ENCODE measurements at places on chromosomes 11 and 22. TPM values are rescaled to one million over a fixed set of nuclear protein-coding genes. Genes with fewer than 3 reads are reported as not detected.

GRCh38 chr11:13126430-13126829, 117.3 kb downstream of the RASSF10 start:
- DNase-seq: no peak

DNA sequence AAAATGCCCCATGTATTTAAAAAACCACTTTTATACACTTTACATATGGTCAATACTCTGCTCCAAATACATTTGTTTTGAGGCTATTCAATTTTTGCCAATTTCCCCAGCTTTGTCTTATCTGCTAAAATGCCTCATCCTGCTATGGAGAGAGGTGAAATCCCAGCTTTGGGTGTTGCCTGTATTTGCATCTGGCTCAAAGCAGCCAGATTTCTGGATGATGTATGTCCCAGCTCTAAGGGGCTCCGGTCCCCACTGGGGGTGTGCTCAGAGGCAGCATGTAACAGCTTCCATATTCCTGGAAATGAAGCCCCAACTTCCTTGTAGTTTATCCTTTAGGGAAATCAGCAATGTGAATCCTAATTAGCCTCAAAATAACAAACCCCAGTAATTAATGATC, 59.5 kb downstream of the WT1 start:
- no peak for DNase-seq

DNA sequence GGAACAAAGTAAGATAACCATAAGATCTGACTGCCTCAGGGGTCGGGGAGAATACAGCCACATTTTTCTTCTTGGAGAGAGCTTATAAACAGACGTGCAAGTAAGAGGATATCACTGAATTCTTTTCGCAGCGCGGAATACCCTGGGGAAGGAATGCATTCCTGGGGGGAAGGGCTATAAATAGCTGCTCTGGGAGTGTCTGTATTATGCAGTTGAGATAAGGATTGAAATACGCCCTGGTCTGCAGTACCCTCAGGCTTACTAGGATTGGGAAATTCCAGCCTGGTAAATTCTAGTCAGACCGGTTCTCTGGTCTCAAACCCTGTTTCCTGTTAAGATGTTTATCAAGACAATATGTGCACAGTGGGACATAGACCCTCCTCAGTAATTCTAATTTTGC, 1491.7 kb upstream of the RAG2 start:
- no peak for DNase-seq

The SMTNL1 gene
- total RNA-seq: not detected

DNA sequence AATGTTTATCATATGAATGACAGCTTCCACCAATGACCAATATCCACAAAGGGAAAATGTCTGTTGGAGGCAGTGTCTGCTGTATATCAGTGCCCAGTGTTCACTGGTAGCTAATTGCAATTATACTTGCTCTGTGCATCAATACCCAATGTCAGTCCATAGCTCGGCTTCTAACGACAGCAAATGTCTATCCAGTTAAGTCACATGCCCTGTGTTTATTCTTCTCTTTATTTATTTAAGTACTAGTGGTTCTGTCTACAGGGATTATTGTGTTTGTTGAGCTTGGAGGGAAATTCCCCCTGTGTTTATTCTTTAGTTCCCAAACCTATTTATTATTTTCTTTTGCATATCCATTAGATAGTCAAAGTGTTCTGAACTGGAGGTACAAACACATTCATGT, 18.6 kb downstream of the TSKU start:
- DNase-seq: no peak

DNA sequence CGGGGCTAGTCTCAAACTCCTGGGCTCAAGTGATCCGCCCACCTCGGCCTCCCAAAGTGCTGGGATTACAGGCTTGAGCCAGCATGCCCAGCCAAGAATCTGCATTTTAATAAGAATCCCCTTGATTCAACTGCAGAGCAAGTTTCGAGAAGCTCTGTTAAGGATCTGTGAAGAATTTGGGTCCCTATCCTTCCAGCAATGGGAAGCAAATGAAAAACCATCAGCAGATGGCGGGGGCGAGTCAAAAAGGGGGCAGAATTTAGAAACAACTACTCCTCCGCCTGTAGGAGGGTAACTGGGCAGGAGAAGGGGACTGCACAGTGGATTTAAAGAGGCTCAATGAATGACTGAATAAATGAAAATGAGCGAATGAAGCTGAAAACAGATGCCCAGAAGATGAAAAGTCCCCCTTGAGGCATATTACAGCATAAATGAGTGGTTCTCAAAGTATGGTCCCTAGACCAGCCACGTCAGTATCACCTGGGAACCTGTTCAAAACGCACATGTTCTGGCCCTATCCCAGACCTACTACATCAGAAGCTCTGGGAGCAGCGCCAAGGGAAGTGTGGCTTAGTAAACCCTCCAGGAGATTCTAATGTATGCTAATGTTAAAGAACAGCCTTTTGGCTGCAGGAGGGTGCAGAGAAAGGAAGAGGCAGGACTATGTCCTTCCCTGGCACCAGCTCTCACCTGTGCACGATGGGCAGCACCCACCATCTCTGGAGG, 15.0 kb downstream of the VWCE start:
- DNase-seq: no peak

DNA sequence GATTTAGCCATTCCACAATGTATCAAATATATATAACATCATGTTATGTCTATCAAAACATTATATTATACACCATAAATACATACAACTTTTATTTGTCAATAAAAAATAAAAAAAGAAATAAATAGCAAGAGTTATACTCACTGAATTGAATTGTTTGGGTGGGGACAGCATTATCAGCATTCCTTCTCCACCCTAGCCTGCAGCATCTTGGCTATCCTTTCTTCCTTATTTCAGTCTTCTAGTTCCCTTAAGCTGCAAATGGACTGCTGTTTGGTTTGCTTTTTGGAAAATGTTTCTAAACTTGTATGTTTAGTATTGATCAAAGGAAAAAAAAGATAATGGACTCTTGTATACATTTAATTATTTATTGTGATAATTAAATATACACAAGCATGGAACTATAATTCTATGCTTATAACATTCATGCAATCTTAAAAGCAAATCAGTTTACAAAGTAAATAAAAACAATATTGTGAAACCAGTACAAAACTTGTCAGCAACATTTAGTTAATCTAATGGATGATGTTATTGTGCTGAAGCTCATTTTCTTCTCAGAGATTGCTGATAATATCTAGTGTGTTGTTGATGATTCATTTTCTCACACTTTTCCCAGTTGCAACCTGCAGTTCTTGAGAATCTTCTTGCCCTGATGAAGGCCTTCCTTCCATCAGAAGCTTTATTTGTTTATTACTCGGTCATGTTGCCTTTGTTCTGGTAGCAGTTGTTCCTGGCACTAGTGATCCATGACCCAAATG, 5.0 kb downstream of the ARHGAP42 start:
- no peak for DNase-seq

The RGL4 gene
- total RNA-seq: not detected

DNA sequence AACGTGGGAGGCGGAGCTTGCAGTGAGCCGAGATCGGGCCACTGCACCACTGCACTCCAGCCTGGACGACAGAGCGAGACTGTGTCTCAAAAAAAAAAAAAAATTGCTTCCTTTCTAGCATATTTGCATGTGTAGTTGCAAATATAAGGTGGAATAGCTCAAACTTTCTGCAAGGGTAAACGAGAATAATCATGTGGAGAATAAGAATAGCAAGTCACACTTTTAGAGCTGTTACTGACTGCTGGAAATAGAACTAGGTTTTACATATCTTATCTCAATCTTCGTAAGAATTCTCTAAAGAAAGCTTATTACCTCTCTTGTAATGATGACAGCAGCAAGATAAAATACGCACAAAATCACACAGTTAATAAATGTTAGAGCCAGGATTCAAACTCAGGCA, 1.6 kb downstream of the L3MBTL2 start:
- no peak for DNase-seq

DNA sequence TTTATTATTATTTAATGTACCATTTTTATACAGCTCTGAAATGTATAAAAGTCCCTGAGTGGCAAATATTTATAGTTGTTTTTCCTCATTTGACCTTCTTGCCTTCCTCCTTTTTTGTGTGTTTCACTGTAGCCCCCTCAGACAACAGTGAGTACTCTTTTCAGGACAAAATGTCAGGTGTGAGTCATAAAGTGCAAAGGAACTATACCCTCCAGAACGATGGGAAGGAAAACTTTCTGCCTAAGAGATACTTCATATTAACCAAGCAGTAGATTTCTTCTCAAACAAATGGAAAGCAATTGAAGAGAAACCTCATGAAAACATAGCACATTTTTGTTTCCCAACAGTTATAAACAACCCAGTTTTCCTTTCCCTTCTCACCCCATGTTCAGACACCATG, 16.1 kb upstream of the MS4A7 start:
- DNase-seq: no peak

- DNase-seq: no peak
Observed at GRCh38 chr11:34972892-34973291, 56.5 kb downstream of the PDHX start.

The TNNT3 gene
- not detected for total RNA-seq

The GGT1 gene
- total RNA-seq: 99.6 TPM

DNA sequence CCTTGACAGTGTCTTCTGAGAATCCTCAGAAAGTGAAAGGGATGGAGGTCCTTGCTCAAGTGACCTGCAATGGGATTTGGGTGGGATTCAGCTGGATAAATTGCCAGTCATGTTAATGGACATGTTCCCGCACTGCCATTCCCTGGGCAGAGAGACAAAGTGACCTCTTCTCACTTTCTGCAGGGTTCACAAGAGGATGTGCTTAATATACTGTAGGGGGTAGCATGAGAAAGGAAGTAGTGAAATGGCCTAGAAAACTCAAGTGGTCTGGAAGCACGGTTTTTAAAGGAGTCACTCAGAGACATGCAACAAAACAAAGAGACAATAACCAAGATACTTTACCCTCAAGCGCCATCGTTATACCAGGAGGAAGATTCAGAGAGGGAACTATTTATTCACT, 70.2 kb downstream of the NELL1 start:
- no peak for DNase-seq

GRCh38 chr11:118081241-118081958, 4.5 kb downstream of the TMPRSS4 start:
- DNase-seq: no peak

- DNase-seq: no peak
Observed at GRCh38 chr11:17153757-17154156, 54.0 kb downstream of the PIK3C2A start.

GRCh38 chr11:44306052-44306917, 3.7 kb downstream of the ALX4 start:
- DNase-seq: no peak

GRCh38 chr11:33716243-33716642, 15.6 kb upstream of the C11orf91 start:
- DNase-seq: peak; percentile 51

GRCh38 chr11:95145430-95146060, 55.9 kb downstream of the ENDOD1 start:
- DNase-seq: no peak
